ENCODE measurements at places on chromosomes 6 and 20.

GRCh38 chr20:58497076-58497641, 18.0 kb downstream of the APCDD1L start:
- no peak for DNase-seq

GRCh38 chr6:7900621-7901020, 10.0 kb downstream of the TXNDC5 start:
- DNase-seq, result no peak

DNA sequence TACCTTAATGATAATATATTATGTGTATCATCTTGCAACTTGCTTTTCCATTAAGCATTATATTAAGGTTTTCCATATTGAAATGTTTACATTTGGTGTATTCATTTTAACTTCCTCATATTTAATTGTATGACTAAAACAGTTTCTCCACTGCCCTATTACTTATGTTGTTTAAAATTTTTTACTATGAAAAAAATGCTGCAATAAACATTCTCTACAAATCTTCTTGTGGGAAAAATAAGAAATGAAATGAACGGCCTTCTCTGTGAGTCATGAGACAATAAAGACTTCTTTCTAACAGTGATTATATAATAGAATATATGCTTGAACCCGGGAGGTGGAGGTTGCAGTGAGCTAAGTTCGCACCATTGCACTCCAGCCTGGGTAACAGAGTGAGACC, 25.5 kb downstream of the FASTKD5 start:
- DNase-seq, result no peak

- no peak for DNase-seq
Measured at GRCh38 chr6:14134211-14134910, 16.8 kb downstream of the CD83 start.

GRCh38 chr6:147750413-147750812, 241.9 kb downstream of the SAMD5 start:
- DNase-seq, result no peak

DNA sequence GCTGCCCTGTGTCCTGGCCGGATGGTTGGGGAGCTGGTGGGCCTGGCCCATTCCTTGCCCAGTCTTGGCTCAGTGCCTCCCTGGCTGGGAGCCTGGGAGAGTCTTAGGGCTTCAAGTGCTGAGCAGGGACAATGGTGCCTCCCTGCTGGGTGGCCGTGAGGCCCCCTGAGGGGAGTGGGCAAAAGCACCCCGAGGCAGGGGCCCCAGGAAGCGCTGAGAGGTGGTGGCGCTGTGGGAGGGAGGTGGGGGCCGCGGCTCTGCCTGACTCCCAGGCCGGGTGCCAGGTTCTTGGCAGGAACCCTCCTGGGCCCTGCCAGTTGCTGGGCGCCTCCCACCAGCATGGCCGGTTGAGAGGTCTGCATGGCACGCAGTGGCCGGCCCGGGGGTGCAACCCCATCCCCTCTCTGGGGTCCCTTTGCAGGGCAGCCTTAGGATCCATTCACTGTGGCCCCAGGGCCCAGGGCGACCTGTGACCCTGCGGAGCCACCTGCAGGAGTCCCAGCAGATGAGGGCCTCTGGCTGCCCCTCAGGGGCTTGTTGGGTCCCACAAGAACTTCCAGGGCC, 9.2 kb upstream of the RPS21 start:
- DNase-seq, result no peak

- DNase-seq, result no peak
Measured at GRCh38 chr20:60381643-60382400, 423.6 kb downstream of the CDH26 start.

GRCh38 chr6:156809034-156809433, 31.9 kb downstream of the ARID1B start:
- no peak for DNase-seq

- no peak for DNase-seq
Measured at GRCh38 chr6:122628714-122629113, 18.5 kb downstream of the PKIB start.

DNA sequence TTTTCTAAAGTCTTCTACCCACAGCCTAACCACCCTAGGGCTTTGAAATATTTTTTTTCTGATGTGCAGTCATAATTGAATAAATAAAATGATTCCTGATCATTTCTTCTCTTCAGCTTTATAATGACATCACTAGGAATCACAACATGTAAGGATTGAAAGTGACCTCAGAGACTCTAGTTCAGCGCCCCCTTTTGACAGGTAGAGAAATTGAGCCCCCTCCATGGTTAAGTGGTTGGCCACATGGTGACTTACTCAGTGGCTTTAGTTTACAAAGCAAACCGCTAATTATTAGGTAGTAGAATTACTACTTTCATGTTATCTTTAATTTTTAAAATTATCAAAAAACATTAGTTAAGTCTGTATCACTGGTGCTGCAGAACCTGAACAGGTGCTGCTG, 13.3 kb upstream of the SLC2A12 start:
- no peak for DNase-seq

DNA sequence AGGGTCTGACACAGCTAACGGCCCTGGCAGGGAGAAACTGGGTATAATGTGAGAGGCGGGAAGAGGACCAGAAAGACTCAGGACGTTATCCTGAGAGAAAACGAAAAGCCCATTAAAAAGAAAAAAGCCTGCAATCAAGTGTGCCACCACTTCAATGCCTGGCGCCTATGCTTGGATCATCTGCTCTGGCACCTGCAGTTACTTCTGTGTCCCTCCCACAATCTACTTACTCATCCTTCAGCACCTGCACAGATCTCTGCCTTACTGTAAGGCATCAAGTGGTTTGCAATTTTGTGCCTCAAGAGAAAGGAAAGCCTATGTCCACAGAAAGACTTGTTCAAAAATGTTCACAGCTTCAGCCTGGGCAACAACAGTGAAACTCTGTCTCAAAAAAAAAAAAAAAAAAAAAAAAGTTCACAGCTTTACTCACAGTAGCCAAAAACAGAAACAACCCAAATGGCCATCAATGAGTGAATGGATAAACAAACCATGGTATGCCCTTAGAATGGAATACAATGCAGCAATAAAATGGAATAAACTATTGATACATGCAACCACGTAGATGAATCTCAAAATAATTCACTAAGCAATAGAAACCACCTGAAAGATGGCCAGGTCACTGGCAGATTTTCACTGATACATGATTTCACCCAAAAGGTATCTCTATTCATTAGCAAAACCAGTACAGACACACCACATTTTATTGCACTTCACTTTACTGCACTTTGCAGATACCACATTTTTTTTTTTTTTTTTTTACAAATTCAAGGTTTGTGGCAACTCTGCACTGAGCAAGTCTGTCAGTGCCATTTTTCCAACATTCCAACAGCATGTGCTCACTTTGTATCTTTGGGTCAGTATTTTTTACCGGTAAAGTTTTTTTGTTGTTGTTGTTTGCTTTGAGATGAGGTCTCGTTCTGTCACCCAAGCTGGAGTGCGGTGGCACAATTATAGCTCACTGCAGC, 48.6 kb downstream of the ABHD12 start:
- DNase-seq, result no peak

- DNase-seq, result no peak
Measured at GRCh38 chr20:45934046-45934585, 367 bp upstream of the PCIF1 start.

DNA sequence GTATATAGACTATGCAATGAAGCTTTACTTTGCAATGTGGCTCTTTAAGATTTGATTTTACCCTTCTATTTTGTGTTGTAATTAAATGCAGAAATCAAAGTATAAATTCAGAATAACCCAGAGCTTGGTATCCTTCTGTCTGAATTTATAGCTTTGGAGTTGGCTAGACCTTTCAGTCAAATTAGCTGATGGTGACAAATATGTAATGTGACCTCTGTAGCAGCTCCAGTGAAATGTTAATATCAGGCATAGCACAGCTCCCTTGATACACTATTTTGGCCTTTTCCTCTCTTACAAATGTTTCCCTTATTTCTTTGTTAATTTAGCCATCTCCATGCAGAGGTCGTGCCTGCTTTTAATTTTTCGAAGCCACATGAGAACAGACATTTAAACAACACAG, 11.1 kb downstream of the CBFA2T2 start:
- DNase-seq, result no peak

- DNase-seq, result no peak
Measured at GRCh38 chr6:74199215-74199915, 503.4 kb downstream of the CD109 start.

DNA sequence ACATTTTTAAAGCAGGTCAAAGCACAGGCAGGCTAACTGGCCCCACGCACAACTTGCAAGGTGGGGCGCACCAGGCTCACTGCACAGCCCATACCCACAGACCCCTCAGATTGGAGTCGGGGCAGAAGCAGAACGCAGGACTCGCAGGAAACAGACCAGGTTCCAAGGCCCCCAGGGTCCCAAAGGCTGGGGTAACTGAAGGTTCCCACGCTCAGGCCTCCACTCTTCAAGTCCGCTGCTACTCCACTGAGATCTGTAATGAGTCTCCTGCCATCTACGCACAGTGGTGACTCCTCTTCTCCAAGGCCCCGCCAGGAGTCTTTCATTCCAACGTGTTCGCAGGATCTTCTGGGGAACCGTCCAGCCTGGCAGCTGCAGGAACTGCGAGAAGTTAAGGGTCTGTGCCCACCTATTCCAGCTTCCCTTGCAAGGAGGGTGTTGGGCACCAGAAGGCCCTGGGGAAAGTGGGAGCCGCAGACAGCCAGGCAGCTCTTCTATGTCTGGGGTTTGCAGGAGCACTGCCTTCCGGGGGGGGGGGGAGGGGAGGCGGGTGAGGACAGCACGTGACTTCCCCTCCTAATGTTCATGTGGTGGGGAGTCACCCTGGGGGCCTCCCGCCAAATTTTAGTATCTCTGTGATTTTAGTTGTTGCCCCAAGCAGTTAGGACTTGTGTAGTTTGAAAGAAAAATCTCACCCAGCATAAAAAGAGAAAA, 2.0 kb upstream of the TAF4 start:
- DNase-seq, result no peak

DNA sequence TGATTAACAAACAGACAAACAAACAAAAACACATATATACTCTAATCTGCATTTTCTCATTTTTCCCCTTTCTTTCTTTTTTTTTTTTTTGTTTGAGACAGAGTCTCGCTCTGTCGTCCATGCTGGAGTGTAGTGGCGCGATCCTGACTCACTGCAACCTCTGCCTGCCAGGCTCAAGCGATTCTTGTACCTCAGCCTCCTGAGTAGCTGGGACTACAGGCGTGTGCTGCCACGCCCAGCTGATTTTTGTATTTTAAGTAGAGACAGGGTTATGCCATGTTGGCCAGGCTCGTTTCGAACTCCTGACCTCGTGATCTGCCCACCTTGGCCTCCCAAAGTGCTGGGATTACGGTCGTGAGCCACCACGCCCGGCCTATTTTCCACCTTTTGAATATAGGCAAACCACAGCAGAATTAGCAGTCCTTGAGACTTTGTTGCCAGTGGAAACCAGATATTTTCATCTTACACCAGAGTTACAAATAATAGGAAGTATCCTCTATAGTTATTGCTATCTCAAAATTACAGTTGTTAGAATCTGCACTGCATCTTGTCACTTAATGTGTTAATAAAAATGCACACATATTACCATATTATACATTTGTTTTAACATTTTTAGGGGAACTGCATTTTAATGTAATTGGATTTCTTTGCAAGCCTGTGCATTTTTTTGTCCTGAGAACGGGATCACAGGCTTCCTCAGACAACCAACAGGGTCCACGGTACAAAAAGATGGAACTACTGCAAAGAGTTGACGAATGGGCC, 208.2 kb upstream of the ZNF217 start:
- DNase-seq, result no peak

DNA sequence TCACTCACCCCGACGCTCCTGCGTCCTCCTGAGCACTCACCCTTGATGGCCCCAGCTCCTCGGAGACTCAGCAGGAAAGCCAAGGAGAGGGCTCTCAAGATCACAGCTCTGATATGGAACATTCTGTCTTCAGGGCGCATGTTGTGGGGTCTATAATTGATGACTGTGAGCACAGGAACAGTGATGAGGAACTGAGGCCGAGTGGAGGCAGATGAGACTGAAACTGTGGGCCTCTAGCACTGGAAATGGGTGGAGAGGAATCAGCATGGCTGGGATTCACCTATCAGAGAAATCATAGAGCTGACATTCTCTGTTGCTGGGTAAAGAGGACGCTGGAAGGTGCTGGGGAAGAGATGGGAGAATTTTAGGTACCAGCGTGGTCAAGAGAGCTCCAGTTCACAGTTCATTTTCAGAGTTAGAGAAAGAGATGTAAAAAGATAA, at the start of gene HLA-DPA1:
Gene HLA-DPA1 (minus strand): TSS at position 219 of the 441 bp plus-strand sequence.
- DNase-seq, result no peak

- DNase-seq, result no peak
Measured at GRCh38 chr6:5151360-5151954, 66.3 kb downstream of the PPP1R3G start.

DNA sequence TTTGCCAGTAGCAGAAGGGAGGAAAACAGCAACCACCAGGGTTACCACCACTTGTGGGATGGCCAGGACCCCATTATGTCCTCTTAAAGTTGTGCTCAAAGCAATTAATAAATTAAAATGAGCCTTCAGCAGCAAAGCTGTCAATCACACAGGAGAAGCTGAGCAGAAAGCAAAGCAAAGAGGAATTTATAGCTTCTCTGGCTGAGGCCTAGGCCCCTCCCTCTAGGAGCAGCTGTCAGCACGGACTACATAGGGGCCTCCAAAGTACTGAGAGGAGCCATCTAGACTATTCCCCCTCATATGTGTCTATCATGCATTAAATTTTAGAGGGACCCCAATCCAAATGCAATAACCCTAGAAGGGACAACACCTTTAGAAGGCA, 6.4 kb downstream of the CCND3 start:
- DNase-seq, result no peak

DNA sequence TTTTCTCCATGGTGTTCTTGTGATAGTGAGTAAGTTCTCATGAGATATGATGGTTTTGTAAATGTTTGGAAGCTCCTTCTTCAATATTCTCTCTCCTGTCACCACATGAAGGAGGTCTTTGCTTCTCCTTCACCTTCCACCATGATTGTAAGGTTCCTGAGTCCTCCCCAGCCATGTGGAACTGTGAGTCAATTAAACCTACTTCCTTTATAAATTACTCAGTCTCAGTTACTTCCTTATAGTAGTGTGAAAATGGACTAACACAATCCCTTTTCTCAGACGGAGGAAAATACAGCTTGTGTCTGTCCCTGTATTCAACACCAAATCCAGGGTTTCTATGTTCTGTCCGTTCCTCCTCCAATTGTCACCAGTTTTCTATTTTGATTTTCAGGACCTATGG, 181.0 kb downstream of the ALDH8A1 start:
- no peak for DNase-seq

GRCh38 chr6:168320634-168321033, 1.1 kb upstream of the DACT2 start:
- no peak for DNase-seq

- DNase-seq, result no peak
Measured at GRCh38 chr6:84033523-84034451, at the start of gene MRAP2. MRAP2 (plus strand) TSS chr6:84033772; CDS start chr6:84055319, 21,547 bp downstream.
